ENCODE measurements at places on chromosomes 1 and 21.

DNA sequence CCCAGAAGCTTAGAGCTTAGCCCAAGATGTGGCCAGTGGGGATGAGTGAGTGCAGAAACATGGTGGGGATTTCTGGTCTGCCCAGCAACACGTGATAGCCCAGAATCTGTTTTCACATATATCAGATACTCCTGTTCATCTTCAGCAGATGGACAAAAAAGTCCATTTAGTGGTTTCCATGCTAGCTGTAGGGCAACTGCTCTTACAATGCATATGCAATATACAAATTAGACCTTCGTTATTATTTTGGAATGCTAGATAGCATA lies 96.9 kb upstream of the SGIP1 start:
- no peaks in the 10 kb centered on the region for H3K27me3 ChIP-seq
- peaks cover 20% of the 10 kb centered on the region for H3K4me1 ChIP-seq
- DNase-seq, result no peak
- no peaks in the 10 kb centered on the region for H3K36me3 ChIP-seq
- H3K27ac ChIP-seq, result no peak overlapping the region

DNA sequence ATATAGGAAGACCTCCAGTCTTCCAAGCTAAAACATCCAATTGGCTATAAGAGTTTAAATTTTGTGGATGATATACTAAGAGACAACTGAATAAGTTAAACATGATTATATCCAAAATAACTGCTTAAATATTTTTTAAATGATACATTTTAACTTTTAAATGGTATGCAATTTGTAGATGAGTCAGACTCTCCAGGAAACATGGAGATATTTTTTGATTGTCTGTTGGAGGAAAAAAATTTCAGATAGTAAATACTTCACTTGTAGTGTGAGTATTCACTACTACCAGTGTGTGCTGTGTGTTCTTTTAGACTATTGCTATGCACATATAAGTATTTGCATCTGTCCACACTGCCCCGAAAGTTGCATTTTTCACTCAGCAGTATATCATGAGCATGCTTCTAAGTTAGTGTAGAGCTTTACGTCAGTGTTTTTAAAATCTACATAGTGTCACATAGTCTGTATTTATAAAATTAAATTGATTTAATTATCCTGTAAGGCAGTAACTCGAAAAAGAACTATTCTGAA lies 91.1 kb downstream of the USP25 start:
- no peak for DNase-seq
- peaks cover 22% of the 10 kb centered on the region for H3K36me3 ChIP-seq
- peaks cover 20% of the 10 kb centered on the region for H3K4me1 ChIP-seq
- H3K27ac ChIP-seq, result no peak overlapping the region

DNA sequence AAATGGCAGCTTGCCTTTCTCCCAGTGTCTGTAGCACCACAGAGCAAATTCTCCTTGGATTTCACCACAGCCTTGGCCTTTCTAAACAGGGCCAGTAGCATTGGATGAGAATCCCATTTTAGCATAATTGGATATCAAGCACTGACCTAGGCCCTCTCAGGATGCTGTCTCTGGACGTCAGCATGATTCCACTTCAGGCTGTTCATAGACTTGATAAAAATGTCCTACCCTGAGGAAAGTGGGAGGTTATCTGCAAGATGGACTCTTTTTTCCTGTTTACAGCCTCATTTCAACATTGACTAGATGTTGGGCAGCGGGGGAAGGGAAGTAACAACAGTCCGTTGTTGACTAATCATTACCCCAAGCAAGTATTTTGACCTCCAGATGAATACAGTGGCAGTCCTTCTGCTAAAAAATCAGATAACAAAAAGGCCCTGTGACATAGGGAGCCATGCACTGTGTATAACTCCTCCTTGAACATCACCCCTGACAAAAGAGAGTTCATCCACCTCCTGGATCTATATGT lies 5.2 kb downstream of the NPL start:
- H3K27me3 ChIP-seq, result no peaks in the 10 kb centered on the region
- H3K36me3 ChIP-seq, result no peaks in the 10 kb centered on the region
- DNase-seq, result no peak
- no peak overlapping the region for H3K4me3 ChIP-seq
- H3K4me1 ChIP-seq, result peaks cover 6% of the 10 kb centered on the region
- H3K27ac ChIP-seq, result no peak overlapping the region

DNA sequence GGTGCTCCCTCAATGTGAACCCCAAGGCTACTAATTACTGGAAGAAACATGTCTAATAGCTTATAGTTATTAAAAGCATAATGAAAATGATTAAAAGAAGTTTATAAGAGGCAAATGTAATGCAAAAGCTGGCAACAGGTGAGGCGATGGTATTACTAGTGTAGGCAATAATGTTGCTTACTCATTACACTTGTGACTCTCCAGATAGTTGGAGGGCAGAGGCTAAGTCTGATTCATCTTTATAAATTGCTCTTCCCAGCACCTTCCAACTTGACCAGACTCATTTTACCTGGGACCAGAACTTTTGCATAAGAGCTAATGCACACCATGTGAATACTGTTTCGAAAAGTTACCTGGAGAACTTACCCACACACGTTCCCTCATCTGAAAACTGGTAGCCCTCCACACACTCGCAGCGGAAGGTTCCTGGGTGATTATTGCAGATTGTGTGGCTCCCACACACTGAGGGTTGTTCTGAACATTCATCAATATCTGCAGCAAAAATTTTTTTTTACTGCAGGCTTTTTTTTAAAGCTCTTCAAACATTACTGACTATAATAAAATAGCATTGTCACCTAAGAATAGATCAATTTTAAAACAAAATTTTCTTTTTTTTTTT lies 48.0 kb downstream of the NID1 start:
- no peaks in the 10 kb centered on the region for H3K36me3 ChIP-seq
- no peak for DNase-seq
- H3K27ac ChIP-seq, result no peak overlapping the region
- no peaks in the 10 kb centered on the region for H3K27me3 ChIP-seq
- no peaks in the 10 kb centered on the region for H3K4me1 ChIP-seq

DNA sequence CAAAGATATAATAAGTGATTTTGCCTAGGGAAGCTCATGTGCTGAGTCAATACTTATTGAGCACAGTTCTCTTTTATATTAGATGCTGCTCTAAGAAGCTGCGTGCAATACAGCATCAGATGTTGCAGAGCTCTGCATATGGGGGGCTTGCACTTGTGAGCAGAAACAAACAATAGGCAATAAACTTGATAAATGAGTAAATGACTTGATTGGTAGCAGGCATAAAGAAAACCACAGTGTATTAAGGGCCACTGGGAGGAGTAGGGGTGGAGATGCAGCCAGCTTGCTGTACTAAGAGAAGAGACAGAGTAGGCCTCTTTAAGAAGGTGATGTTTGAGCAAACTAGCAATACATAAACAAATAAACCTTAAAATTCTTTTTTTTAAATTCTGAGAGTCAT lies 598.5 kb upstream of the ADAMTS5 start:
- H3K4me3 ChIP-seq, result no peak overlapping the region
- H3K36me3 ChIP-seq, result no peaks in the 10 kb centered on the region
- no peaks in the 10 kb centered on the region for H3K27me3 ChIP-seq
- DNase-seq, result no peak
- no peak overlapping the region for H3K27ac ChIP-seq

DNA sequence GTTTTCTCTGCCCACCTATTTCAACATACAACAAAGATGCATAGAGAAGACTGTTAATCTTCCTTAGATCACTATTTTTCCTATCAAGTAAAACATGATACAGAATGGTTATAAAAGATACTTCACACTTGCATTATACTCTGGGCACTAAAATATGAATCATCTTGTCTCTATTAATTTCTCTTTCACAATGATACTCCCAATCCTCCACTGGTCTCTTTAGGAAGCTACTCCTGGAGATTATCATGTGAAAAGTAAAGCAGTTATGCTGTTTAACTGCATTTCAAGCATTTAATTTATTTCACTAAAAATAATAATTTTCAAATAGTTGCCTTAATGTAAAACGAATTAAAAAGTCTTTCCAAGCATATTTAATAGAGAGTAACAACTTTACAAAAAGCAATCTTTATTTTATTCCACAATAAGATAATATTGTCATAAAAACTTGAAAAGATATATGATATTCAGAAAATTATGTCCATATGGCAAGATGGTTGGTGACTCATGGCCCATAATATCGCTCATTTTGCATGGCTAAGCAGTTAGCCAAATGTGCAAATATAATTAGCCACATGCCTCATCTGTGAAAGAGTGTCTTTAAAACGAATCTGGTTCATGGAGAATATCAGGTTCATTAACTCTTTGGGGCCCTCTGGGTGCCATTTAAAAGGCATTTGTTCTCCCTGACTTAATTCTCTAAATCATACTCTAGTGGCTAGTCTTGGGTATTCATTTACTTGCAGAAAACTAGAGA lies 1569.0 kb upstream of the B3GALT2 start:
- H3K36me3 ChIP-seq, result no peaks in the 10 kb centered on the region
- no peak for DNase-seq
- no peak overlapping the region for H3K4me3 ChIP-seq
- no peak overlapping the region for H3K27ac ChIP-seq

DNA sequence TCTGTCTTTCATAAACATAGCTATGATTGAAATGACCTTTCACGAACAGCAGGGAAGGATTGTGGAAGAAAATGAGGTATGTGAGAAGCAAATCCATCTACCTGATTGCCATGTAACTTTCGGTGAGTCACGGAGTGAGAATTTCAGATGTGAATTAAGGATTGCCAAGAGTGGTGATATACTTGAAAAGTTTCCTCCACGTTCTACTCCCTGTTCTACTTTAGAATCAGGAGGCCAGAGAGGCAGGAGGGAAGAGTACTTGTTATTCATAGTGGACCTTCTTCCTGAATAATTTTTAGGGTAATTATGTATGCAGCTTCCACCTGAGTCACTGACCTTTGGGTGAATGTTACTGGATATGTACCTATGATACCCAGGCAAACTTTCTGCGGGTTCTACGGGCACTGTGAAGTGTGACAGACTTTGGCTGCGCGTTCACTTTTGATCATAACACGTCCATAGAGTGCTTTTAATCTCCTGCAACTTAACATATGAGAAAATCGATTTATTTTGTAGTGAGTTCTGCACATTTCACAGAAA lies 2.6 kb upstream of the KCNE1 start:
- no peaks in the 10 kb centered on the region for H3K27me3 ChIP-seq
- no peaks in the 10 kb centered on the region for H3K36me3 ChIP-seq
- no peak for DNase-seq
- H3K27ac ChIP-seq, result no peak overlapping the region
- no peak overlapping the region for H3K4me3 ChIP-seq
- H3K4me1 ChIP-seq, result no peaks in the 10 kb centered on the region

- no peaks in the 10 kb centered on the region for H3K27me3 ChIP-seq
- H3K27ac ChIP-seq, result no peak overlapping the region
- no peak overlapping the region for H3K4me3 ChIP-seq
- no peaks in the 10 kb centered on the region for H3K4me1 ChIP-seq
- H3K36me3 ChIP-seq, result no peaks in the 10 kb centered on the region
These were observed 393.3 kb downstream of the PTBP2 start for GRCh38 chr1:97114842-97115241.

DNA sequence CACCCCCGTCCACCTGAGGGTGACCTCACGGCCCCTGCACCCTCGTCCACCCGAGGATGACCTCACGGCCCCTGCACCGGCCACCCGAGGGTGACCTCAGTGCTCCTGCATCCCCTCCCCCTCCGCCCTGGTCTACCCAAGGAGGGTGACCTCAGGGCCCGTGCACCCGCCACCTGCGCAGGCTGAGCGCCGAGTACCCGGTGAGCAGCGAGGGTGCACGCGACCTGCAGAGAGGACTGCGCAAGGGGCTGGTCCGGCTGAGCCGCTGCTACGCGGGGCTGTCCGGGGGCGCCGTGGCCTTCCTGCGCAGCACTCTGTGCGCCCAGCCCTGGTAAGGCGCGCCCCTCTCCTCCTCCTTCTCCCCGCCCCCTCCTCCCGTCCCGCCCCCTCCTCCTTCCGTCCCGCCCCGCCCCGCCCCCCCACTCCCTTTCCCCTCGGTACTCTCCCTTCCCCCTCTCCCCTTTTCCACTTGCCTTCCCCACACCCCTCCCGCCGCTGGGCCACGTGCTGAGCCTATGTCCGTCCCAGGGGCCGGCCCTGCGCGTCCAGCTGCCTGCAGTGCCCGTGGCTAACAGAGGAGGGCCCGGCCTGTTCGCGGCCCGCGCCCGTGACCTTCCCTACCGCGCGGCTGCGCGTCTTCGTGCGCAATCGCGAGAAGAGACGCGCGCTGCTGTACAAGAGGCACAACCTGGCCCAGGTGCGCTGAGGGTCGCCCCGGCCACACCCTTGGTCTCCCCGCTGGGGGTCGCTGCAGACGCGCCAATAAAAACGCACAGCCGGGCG lies 28.4 kb downstream of the TRIM11 start:
- no peaks in the 10 kb centered on the region for H3K27me3 ChIP-seq
- DNase-seq, result peak; percentile 37
- peaks cover 14% of the 10 kb centered on the region for H3K4me1 ChIP-seq
- no peaks in the 10 kb centered on the region for H3K36me3 ChIP-seq

- DNase-seq, result no peak
- H3K36me3 ChIP-seq, result no peaks in the 10 kb centered on the region
- H3K27ac ChIP-seq, result no peak overlapping the region
- no peaks in the 10 kb centered on the region for H3K4me1 ChIP-seq
- H3K4me3 ChIP-seq, result no peak overlapping the region
- H3K27me3 ChIP-seq, result no peaks in the 10 kb centered on the region
These were observed 1512.5 kb upstream of the B3GALT2 start for GRCh38 chr1:194698908-194699318.

DNA sequence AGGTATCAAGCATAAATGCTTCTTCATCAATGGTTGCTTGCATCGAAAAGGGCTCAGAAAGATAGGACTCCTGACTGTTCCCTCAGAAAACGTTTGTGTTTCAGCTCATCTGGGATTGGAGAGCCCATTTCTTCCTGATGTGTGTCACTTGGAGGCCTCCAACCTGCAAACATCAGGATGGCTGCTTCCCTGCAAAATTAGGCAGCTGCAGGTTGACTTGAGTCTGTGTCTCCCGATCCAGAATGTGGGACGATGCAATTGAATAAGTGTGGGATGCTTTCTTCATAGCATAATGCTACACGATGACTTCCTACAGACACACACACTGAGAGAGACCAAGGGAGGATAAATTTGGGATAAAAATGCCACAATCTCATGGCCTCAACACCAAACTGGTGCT lies 42.2 kb downstream of the OLIG1 start:
- peaks cover 26% of the 10 kb centered on the region for H3K27me3 ChIP-seq
- H3K4me1 ChIP-seq, result peaks cover 12% of the 10 kb centered on the region
- no peak overlapping the region for H3K27ac ChIP-seq

- no peak for DNase-seq
- H3K4me1 ChIP-seq, result peaks cover 25% of the 10 kb centered on the region
- no peaks in the 10 kb centered on the region for H3K27me3 ChIP-seq
- H3K4me3 ChIP-seq, result no peak overlapping the region
These were observed 10.7 kb downstream of the AKIRIN1 start for GRCh38 chr1:39001516-39002421.

- no peak overlapping the region for H3K4me3 ChIP-seq
- H3K4me1 ChIP-seq, result no peaks in the 10 kb centered on the region
- no peaks in the 10 kb centered on the region for H3K27me3 ChIP-seq
These were observed 51.7 kb downstream of the COL24A1 start for GRCh38 chr1:86104606-86105532.

- H3K27ac ChIP-seq, result no peak overlapping the region
- H3K4me1 ChIP-seq, result peaks cover 27% of the 10 kb centered on the region
- H3K4me3 ChIP-seq, result no peak overlapping the region
- H3K36me3 ChIP-seq, result no peaks in the 10 kb centered on the region
- peak; percentile 91 for DNase-seq
- H3K27me3 ChIP-seq, result peaks cover 9% of the 10 kb centered on the region
These were observed 100.5 kb upstream of the SOD1 start for GRCh38 chr21:31558962-31559367.

Data from CD4-positive, CD25-positive, alpha-beta regulatory T cell (primary cell).